ENCODE measurements at places on chromosomes 4 and X. TPM values are rescaled to one million over a fixed set of nuclear protein-coding genes. Genes with fewer than 3 reads are reported as not detected.
A peak's percentile ranks its signal among the peaks of the same experiment; 100 is the strongest.

The ASMT gene
- polyA plus RNA-seq, result 0.35 TPM

DNA sequence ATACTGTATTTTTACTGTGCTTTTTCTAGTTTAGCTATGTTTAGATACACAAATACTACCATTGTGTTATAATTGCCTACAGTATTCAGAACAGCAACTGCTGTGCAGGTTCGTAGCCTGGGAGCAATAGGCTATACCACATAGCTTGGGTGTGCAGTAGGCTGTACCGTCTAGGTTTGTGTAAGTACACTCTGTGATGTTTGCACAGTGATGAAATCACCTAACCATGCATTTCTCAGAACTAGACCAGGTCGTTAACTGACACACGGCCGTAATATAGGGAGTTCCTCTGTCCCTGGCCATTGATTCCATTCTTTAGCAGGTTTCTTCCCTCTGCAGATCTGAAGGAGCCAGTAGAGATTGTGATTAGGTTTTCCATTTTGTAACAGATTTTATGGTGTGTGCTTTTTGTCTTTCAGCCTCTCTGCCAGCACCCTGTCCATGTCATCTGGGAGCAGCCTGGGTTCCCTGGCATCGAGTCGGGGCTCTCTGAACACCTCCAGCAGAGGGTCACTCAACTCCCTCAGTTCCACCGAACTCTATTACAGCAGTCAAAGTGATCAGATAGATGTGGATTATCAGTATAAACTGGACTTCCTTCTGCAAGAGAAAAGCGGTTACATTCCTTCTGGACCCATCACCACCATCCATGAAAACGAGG, 59.5 kb downstream of the CLDN22 start:
- H3K27ac ChIP-seq, result no peak overlapping the region
- peaks cover 5% of the 10 kb centered on the region for H3K4me1 ChIP-seq
- no peak for DNase-seq
- no peaks in the 10 kb centered on the region for H3K27me3 ChIP-seq
- no peaks in the 10 kb centered on the region for H3K36me3 ChIP-seq
- H3K4me3 ChIP-seq, result no peak overlapping the region

DNA sequence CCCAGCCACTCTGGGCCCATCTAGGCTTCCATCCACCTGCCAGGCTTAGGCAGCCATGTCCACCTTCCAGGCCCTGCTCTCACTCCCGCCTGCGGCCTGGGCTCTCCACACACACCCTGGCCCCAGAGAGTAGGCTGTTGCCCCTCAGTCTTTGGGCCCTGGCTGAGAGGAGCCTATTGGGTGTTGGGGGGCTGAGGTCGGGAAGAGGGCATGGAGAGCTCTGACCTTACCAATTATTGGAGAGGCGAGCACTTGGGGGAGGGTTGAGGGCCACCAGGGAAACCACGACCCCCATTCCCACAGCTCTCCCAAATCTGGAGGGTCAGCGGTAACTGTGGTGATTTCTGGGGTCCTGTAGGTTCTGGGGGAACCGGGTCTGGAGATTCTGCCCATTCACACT, 38.2 kb downstream of the HTRA3 start:
- no peaks in the 10 kb centered on the region for H3K4me1 ChIP-seq
- H3K4me3 ChIP-seq, result no peak overlapping the region
- no peaks in the 10 kb centered on the region for H3K36me3 ChIP-seq
- H3K27ac ChIP-seq, result no peak overlapping the region
- no peaks in the 10 kb centered on the region for H3K27me3 ChIP-seq

DNA sequence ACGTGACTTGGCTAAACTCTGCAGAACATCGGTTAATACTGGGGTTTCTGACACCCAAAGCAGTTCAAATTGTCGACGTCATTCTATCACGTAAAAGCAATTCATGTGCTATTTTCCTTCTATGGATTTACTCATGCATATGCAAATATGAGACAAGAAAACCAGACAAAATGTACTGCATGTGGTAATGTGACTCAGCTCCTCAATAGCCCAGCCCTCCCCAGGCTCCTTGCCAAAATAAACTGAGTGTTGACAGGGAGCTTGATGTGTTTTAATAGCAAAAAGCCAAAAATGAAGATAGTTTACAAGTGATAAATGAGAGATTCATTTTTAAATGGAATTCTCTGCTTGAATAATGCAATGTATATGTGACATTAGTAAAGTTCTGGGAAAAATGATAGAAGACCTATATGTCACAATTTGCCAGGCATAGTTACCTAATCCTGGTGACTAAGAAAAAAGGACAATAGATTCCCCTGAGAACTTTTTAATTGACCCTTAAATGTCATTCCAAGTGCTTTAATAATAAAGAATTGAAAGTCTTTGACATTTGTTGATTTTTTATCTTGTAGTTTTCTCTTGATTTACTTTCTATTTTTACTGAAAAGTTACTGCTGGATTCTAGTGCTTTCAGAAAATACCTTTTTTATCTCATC, 1700.6 kb upstream of the TENM3 start:
- no peaks in the 10 kb centered on the region for H3K27me3 ChIP-seq
- H3K27ac ChIP-seq, result no peak overlapping the region
- H3K4me1 ChIP-seq, result no peaks in the 10 kb centered on the region
- H3K36me3 ChIP-seq, result no peaks in the 10 kb centered on the region

DNA sequence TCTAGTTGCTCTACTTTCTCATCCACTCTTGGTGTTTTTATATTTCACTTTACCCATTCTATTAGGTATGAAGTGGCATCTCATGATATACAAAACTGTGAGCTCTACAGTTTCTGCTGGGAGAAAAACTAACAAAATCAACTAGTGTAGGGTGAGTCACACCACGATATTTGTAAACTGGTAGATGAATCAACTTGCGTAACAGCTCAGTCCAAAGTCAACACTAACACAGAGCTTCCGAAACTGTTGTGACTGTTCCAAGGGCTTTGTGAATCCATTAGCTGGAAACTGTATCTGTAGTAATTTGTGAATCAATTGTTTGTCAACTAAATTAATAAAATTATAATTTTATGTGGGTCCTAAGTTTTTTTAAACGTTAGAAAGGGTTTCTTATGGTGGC, 119.8 kb upstream of the TSPAN5 start:
- no peaks in the 10 kb centered on the region for H3K4me1 ChIP-seq
- no peak overlapping the region for H3K27ac ChIP-seq
- H3K27me3 ChIP-seq, result no peaks in the 10 kb centered on the region
- no peak overlapping the region for H3K4me3 ChIP-seq
- no peaks in the 10 kb centered on the region for H3K36me3 ChIP-seq

DNA sequence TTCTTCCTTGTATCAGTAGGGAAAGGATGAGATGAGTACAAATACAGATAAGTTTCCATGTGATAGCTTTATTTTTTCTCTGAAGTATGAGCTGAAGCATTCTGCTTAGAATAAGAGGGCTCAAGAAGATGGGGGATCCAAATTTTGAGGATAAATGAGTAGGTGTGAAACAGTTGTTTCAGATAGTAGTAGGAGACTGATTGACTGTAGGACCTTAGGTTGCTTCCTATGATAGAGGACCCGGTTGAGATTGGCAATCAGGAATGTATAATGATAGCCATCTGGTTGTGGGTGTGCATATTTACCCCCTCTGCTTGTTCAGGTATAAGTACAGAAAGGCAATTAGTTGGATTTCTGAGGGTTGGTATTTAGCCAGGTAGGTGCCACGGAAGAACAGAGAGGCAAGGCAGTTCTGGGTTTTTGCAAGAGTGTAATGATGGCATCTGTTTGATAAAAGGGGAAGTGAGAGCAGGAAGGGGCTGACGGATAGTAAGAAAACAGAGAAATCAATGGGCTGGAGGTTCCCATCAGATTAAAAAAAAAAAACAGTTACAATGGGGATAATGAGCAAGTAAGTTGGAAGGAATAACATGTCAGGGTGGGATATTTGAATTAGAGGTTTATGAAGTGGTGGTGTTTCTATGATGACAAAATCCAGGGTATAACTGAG, 13.7 kb downstream of the OCRL start:
- no peak for DNase-seq
- H3K4me1 ChIP-seq, result no peaks in the 10 kb centered on the region
- H3K4me3 ChIP-seq, result no peak overlapping the region
- H3K36me3 ChIP-seq, result no peaks in the 10 kb centered on the region
- no peaks in the 10 kb centered on the region for H3K27me3 ChIP-seq

The FRMPD3 gene
- not detected for polyA plus RNA-seq

The LARP1B gene
- 4.7 TPM for polyA plus RNA-seq

GRCh38 chrX:5775846-5776430, 452.7 kb downstream of the NLGN4X start:
- no peak overlapping the region for H3K4me3 ChIP-seq
- no peaks in the 10 kb centered on the region for H3K36me3 ChIP-seq
- H3K4me1 ChIP-seq, result no peaks in the 10 kb centered on the region
- no peaks in the 10 kb centered on the region for H3K27me3 ChIP-seq
- DNase-seq, result no peak

- no peak for DNase-seq
- no peaks in the 10 kb centered on the region for H3K36me3 ChIP-seq
Observed at GRCh38 chr4:24855741-24856140, 57.1 kb downstream of the CCDC149 start.

- no peaks in the 10 kb centered on the region for H3K36me3 ChIP-seq
- no peak overlapping the region for H3K27ac ChIP-seq
- no peak overlapping the region for H3K4me3 ChIP-seq
- no peaks in the 10 kb centered on the region for H3K4me1 ChIP-seq
- H3K27me3 ChIP-seq, result no peaks in the 10 kb centered on the region
Observed at GRCh38 chr4:41646862-41647261, 101.7 kb downstream of the PHOX2B start.

The EXOC1L gene
- polyA plus RNA-seq, result not detected

DNA sequence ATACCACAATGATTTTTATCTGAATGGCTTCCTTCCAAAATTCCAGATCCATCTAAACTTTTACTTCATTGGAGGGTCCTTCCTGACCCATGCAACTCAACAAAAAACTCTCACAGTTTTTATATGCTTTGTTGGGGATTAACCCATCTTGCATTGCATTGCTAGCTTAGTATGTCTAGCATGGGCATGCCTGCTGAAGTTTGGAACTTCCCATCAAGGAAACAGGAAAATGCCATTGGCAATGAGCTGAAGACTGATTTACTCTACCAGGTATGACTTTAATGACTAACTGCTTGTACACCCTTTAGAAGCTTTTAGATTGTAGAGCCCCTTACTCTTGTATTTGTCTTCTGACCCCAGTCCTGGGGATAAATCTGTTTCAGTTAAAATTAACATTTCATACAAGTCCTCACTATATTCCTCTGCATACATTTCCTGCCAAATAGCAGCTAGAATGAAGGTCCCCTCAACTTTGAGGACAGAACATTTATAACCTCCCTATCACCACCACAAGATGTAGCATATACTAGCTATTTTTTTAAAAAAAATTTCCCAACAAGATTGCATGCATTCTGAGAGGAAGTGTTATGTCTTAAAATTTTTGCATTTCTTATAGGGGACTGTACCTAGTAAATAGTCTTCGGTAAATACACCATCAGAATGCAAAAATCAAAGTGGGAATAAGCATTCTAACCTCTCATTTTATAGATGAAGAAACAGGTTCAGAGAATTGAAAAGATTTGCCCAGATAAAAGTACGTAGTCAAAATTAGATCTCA, 52.5 kb upstream of the ATXN3L start:
- no peak for DNase-seq
- no peak overlapping the region for H3K27ac ChIP-seq
- H3K4me1 ChIP-seq, result no peaks in the 10 kb centered on the region
- no peaks in the 10 kb centered on the region for H3K27me3 ChIP-seq
- no peaks in the 10 kb centered on the region for H3K36me3 ChIP-seq

DNA sequence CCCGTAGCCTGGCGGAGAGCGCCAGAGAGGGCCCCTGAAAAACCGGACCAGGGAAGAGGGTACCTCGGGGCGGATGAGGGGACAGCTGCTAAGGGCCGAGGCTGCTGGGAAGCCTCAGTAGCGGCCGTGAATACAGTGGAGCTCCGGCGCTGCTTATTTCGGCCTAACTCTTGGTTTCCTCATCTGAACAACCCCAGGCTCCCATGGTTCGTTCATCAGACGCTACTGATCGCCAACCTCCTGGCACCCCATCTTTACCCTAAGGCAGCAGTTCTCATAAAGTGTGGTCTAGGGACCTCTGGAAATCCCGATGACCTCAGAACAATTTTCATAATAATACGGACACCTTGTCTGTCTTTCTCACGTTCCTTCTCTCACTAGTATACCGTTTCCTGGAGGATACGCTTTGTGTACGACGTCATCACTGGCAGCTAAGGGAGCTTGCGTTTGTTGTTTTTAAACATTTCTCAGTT, 645 bp upstream of the RAB28 start:
- DNase-seq, result no peak
- H3K4me1 ChIP-seq, result peaks cover 19% of the 10 kb centered on the region
- peak overlapping the region; percentile 77 for H3K4me3 ChIP-seq

The ADGRG4 gene
- polyA plus RNA-seq, result not detected

GRCh38 chr4:123937581-123937980, 541.0 kb downstream of the SPRY1 start:
- no peak overlapping the region for H3K27ac ChIP-seq
- H3K4me1 ChIP-seq, result no peaks in the 10 kb centered on the region
- no peaks in the 10 kb centered on the region for H3K27me3 ChIP-seq
- no peak for DNase-seq
- no peaks in the 10 kb centered on the region for H3K36me3 ChIP-seq

GRCh38 chr4:6747294-6748051, 31.5 kb downstream of the BLOC1S4 start:
- no peaks in the 10 kb centered on the region for H3K27me3 ChIP-seq
- DNase-seq, result no peak
- no peak overlapping the region for H3K27ac ChIP-seq
- no peak overlapping the region for H3K4me3 ChIP-seq

DNA sequence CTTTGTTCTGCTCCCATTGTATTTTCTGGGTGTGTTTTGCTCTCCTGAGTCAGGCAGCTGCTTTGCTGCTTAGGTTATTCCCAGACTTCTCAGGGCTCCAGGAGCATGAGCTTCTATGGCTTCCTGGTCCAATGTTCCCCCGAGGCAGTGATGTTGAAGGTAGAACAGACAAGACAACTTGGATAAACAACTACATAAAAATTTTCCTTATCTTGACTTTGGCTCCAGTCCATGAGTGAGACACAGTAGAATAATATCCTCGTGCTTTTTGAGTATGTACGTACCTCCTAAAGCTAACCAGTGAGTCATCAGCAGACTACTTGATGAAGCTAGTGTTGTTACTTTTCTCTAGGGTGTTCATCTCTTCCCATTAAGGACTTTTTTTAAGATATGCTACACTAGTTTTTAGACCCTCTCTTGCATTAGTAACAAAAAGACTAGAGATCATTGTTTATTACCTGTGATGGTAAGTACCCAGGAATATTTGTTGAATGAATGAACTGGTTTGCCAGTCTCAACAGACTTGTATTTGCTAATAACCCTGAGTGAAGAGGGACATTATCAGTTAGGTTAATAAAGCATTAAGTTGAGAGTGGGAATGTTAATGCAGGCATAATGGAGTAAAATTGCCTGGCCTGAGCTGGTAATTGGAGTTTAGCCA, 131.9 kb downstream of the FHIP1A start:
- H3K27ac ChIP-seq, result no peak overlapping the region
- no peaks in the 10 kb centered on the region for H3K36me3 ChIP-seq
- H3K4me1 ChIP-seq, result no peaks in the 10 kb centered on the region
- no peaks in the 10 kb centered on the region for H3K27me3 ChIP-seq
- no peak for DNase-seq

GRCh38 chrX:13048280-13048679, 3.9 kb upstream of the FAM9C start:
- no peak overlapping the region for H3K27ac ChIP-seq
- H3K27me3 ChIP-seq, result no peaks in the 10 kb centered on the region
- no peaks in the 10 kb centered on the region for H3K36me3 ChIP-seq
- no peak overlapping the region for H3K4me3 ChIP-seq

GRCh38 chr4:108731006-108731405, 31.8 kb downstream of the ETNPPL start:
- no peak for DNase-seq
- H3K27ac ChIP-seq, result no peak overlapping the region
- no peak overlapping the region for H3K4me3 ChIP-seq
- no peaks in the 10 kb centered on the region for H3K4me1 ChIP-seq
- H3K36me3 ChIP-seq, result no peaks in the 10 kb centered on the region

GRCh38 chrX:130179579-130180215, 7.9 kb downstream of the RAB33A start:
- DNase-seq, result no peak
- H3K4me1 ChIP-seq, result peaks cover 49% of the 10 kb centered on the region
- no peaks in the 10 kb centered on the region for H3K27me3 ChIP-seq
- H3K4me3 ChIP-seq, result no peak overlapping the region
- H3K36me3 ChIP-seq, result no peaks in the 10 kb centered on the region

Data from CD4-positive, alpha-beta memory T cell (primary cell).